ENCODE measurements at places on chromosomes 7 and 10.

DNA sequence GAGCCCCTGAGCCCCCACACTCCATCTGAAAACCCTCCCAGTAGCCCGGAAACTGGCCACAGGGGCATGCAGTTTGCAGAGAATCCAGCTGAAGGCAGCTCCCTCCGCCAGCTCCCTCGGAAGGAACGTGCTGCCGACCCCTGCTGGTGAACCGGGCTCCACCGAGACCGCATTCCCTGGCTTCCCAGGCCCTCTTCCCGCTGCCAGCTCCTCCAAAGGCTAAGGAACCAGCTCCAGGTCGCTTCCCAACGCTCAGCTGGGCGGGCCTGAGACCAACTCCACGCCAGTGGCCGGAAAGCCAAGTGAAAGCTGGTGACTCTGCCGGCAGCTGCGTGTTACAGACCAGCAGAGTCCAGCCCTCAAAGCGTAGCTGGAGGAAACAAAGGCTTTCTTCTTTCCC, 35.8 kb downstream of the GPER1 start:
- H3K4me3 ChIP-seq = no peak overlapping the region
- no peaks in the 10 kb centered on the region for H3K4me1 ChIP-seq
- H3K36me3 ChIP-seq = no peaks in the 10 kb centered on the region
- H3K27me3 ChIP-seq = no peaks in the 10 kb centered on the region

- H3K27me3 ChIP-seq = no peaks in the 10 kb centered on the region
- no peak overlapping the region for H3K4me3 ChIP-seq
- no peak overlapping the region for H3K27ac ChIP-seq
- no peak for DNase-seq
These were observed 4.1 kb downstream of the AQP1 start for GRCh38 chr7:30915751-30916150.

GRCh38 chr10:93126483-93127052, 52.9 kb downstream of the CYP26A1 start:
- no peaks in the 10 kb centered on the region for H3K27me3 ChIP-seq
- no peak for DNase-seq
- no peaks in the 10 kb centered on the region for H3K36me3 ChIP-seq

GRCh38 chr10:125039354-125039769, 97.4 kb downstream of the ZRANB1 start:
- DNase-seq = no peak
- no peaks in the 10 kb centered on the region for H3K27me3 ChIP-seq
- H3K27ac ChIP-seq = no peak overlapping the region
- H3K4me1 ChIP-seq = peaks cover 58% of the 10 kb centered on the region
- peaks cover 19% of the 10 kb centered on the region for H3K36me3 ChIP-seq

DNA sequence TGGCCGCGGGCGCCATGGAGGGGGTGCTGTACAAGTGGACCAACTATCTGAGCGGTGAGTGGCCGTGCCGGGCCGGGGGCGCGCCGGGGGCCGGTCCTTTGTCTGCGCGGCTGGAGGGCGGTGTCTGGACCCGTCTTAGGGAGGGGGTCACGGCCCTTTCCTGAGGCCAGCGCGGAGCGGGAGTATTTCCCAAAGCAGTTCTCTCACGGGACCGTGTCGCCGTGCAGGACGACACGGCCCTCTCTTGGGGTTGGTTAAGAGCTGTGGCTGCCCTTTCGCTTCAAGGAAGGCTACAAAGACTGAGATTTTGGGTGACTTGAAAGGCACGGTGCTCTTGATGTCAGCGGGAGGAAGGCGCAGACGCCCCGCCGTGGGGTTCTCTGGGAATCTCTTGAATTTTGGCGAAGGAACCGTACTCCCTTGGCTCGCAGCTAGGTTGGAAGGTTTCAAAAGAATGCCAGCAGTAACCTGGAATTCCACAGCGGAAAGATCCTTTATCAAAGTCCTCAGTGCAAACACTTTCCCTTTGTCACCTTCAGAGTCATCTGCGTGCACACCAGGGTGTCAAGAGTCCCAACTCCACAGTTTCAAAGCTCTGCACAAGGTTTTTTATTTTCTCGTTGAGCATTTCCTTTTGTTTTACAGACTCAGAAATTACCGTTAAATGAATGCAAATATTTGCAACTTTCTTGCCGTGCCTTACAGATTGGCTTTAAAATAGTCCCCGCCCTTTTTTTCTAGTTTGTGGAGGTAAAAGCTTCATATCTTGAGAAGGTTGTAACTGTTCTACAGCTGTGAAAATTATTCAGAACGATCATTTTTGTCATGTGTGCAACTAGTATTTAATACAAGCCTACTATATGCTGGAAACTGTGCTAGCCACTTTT, 780 bp downstream of the PLEKHA8 start:
- H3K27me3 ChIP-seq = no peaks in the 10 kb centered on the region
- H3K36me3 ChIP-seq = peaks cover 6% of the 10 kb centered on the region
- H3K27ac ChIP-seq = peak overlapping the region; percentile 12
- H3K4me1 ChIP-seq = peaks cover 21% of the 10 kb centered on the region
- DNase-seq = peak; percentile 53
- H3K4me3 ChIP-seq = peak overlapping the region; percentile 97

DNA sequence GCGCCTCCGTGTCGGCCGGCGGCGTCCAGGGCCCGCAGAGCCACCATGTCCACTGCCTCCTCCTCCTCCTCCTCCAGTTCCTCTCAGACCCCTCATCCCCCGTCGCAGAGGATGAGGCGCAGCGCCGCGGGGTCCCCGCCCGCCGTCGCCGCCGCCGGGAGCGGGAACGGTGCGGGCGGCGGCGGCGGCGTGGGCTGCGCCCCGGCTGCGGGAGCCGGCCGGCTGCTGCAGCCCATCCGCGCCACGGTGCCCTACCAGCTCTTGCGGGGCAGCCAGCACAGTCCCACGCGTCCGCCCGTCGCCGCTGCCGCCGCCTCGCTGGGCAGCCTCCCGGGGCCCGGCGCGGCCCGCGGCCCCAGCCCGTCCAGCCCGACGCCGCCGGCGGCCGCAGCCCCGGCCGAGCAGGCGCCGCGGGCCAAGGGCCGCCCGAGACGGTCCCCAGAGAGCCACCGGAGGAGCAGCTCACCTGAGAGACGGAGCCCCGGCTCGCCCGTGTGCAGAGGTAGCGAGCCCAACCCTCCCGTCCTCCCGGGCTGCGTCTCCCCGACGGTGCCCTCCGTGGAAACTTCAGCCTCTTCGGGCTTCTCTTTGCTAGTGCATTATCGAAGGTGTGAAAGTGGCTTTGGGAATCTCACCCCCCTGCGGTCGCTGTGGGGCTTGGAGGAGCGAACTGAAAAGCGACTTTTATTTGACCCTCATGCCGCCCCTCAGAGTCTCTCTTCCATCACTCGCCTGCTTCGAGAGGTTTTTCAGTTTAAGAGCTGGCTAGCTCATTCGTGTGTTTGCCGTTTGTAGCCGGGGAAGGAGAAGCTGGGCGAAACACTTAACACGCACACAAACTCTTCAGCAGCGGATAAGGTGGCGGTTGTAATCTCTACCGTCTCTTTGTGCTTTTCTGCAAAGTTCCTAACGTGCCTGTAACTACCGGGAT, 975 bp downstream of the GLCCI1 start:
- H3K27ac ChIP-seq = no peak overlapping the region
- peaks cover 3% of the 10 kb centered on the region for H3K27me3 ChIP-seq

DNA sequence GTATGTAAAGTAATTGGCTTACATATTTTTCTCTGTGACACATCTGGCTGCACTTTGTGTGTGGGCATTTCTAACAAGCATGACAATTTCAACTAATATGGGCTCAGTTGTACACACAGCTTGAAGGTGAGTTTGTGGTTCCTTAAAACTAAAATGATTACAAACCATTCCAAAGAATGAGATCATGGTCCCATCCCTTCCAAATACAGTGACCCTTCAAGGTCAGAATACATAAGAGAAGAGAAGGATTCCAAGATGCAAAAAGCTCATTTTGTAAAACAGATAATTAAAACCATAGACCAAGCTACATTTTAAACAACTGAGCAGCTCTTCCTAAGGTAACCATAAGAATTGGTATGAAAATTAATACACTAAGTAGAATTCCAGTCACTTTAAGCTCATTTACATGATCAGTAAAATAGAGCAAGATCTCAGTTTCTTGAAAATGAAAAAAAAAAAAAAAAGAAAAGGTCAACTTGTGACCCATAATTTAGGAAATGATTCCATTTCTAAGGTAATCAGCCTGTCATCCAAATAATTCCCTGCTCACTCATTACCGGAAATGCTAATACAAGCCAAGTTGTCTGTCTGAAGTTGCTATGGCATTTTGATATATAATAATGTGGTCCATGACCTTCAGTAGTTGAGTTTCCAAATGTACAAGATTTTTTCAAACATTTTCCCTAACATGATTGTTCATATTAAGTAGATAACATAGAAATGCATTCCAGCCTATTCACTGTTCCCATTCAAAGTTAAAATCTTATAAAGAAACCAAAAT, 688.5 kb downstream of the PARD3 start:
- no peak overlapping the region for H3K27ac ChIP-seq
- no peak for DNase-seq
- H3K4me3 ChIP-seq = no peak overlapping the region
- H3K27me3 ChIP-seq = no peaks in the 10 kb centered on the region
- H3K36me3 ChIP-seq = 0 out of 2 replicates have a peak, but pooled peaks cover 2% of the 10 kb centered on the region

- no peaks in the 10 kb centered on the region for H3K4me1 ChIP-seq
- no peak overlapping the region for H3K4me3 ChIP-seq
- no peaks in the 10 kb centered on the region for H3K36me3 ChIP-seq
- DNase-seq = peak; percentile 44
- peaks cover 32% of the 10 kb centered on the region for H3K27me3 ChIP-seq
These were observed 32.7 kb upstream of the TARP start for GRCh38 chr7:38306171-38306570.

DNA sequence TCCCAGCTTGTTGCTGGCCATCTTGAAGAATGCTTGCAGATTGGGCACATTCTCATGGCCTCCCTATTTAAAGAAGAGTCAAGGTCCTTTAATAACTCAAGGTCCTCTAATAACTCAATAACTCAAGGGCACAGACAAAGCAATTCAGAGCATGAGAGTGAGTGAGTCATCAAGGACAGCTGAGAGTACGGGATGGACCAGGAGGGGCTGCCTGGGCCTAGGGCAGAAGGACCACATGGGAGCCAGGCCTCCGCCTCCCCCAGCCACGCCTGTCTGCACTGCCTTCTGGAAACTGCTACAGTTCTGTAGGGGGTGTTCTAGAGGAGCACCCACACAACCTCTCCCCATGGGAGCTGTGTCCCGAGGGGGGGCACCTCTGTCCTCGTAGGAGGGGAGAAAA, 48.9 kb downstream of the ZNF503 start:
- DNase-seq = no peak
- H3K27me3 ChIP-seq = no peaks in the 10 kb centered on the region
- no peaks in the 10 kb centered on the region for H3K4me1 ChIP-seq

GRCh38 chr7:74334030-74334429, 44.8 kb downstream of the CLIP2 start:
- no peak for DNase-seq
- peaks cover 8% of the 10 kb centered on the region for H3K4me1 ChIP-seq
- H3K4me3 ChIP-seq = no peak overlapping the region

DNA sequence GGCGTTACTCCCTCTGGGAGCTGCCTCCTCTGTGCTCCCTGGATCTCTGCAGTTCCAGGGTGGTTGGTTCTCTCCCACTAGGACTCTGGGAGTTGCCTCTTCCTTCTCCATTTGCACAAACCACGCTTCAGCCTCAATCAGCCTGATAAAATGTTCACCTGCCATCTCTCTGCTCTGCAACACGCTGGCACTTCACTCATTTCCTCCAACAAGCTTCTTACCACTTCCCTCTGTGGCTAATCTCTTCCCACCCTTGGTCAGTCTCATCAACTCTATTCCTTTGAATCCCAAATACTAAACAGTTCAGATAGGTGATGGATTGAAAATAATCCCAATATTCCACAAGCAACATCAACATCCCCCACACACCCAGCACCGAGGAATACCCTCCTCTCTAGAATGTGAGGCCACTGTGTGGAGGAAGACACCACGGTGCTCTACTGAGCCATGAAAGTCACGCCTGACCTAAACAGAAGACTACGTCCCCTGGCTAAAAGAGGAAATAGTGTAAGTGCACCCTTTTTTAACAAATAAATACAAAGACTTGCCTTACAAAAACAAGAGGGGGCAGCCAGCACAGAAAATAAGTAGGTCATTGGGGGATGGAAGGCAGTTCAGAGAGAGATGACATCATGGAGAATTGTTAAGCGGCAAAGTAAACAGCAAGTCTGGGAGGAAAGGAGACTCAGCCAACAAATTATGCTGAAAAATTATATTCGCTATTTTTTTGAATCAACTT, 1.9 kb upstream of the FAM170B start:
- H3K36me3 ChIP-seq = no peaks in the 10 kb centered on the region
- peaks cover 45% of the 10 kb centered on the region for H3K4me1 ChIP-seq
- no peaks in the 10 kb centered on the region for H3K27me3 ChIP-seq
- no peak overlapping the region for H3K4me3 ChIP-seq
- peak; percentile 59 for DNase-seq

- no peak overlapping the region for H3K4me3 ChIP-seq
- no peak for DNase-seq
- H3K36me3 ChIP-seq = no peaks in the 10 kb centered on the region
- peaks cover 18% of the 10 kb centered on the region for H3K4me1 ChIP-seq
These were observed 194.5 kb upstream of the AHR start for GRCh38 chr7:17103984-17104383.

GRCh38 chr7:50591480-50592438, 26.6 kb upstream of the DDC start:
- no peak overlapping the region for H3K27ac ChIP-seq
- no peak for DNase-seq
- H3K36me3 ChIP-seq = no peaks in the 10 kb centered on the region
- H3K4me1 ChIP-seq = no peaks in the 10 kb centered on the region

DNA sequence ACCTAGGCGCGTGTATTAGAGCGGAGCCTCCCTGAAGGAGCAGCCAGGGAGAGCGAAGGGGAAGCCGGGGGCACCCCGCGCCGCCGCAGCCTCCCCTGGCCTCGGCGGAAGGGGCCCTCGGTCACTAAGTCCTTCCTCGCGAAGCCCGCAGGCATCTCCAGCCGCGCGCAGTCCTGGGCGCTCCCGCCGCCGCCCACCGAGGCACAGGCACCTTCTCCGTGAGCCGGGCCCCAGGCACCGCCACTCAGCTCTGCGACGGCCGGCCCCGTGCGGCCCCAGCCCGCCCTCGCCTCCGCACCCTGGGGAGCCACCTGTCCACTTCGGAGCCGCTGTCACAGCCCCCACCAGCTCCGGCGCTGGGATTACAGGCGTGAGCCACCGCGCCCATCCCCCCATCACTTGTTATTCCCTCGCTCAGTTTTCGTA, 80.8 kb downstream of the ZNF467 start:
- no peaks in the 10 kb centered on the region for H3K36me3 ChIP-seq
- no peak for DNase-seq
- H3K4me3 ChIP-seq = no peak overlapping the region
- H3K4me1 ChIP-seq = no peaks in the 10 kb centered on the region

- H3K27me3 ChIP-seq = 0 out of 2 replicates have a peak, but pooled peaks cover 3% of the 10 kb centered on the region
- H3K27ac ChIP-seq = no peak overlapping the region
- H3K4me3 ChIP-seq = no peak overlapping the region
- no peak for DNase-seq
These were observed 18.7 kb upstream of the CRHR2 start for GRCh38 chr7:30700941-30701340.

- H3K27me3 ChIP-seq = no peaks in the 10 kb centered on the region
- no peaks in the 10 kb centered on the region for H3K36me3 ChIP-seq
- DNase-seq = no peak
- no peak overlapping the region for H3K4me3 ChIP-seq
- H3K4me1 ChIP-seq = 0 out of 2 replicates have a peak, but pooled peaks cover 3% of the 10 kb centered on the region
These were observed 75.3 kb downstream of the HIBADH start for GRCh38 chr7:27587429-27587828.

Measured in SJSA1 (cell line).